ENCODE measurements at places on chromosomes 3 and 15.

DNA sequence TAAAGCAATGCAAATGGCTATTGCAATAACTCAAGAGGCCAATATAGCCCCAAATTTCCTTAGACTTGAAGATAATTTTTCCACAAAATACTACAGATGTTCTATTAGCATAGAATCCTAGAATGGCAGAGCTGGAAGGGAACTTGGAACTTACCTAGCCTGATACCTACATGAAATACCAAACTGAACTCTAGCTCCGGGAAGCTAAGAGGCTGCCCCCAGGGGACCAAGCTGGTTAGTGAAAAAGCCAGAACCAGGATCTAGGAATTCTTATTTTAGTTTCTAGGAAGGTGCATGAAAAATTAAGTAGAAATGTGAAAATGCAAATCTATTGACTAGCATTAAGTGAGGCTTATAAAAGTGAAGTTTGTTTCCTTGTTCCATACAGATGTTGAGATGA is 256.0 kb upstream of the CBLB start:
- no peak for DNase-seq

GRCh38 chr3:61463191-61463590 is 98.2 kb upstream of the PTPRG start:
- DNase-seq = no peak

- DNase-seq = no peak
Observed at GRCh38 chr3:99952306-99952705, 134.6 kb downstream of the CMSS1 start.

- DNase-seq = no peak
Observed at GRCh38 chr3:98726084-98726483, 37.1 kb upstream of the ST3GAL6 start.

DNA sequence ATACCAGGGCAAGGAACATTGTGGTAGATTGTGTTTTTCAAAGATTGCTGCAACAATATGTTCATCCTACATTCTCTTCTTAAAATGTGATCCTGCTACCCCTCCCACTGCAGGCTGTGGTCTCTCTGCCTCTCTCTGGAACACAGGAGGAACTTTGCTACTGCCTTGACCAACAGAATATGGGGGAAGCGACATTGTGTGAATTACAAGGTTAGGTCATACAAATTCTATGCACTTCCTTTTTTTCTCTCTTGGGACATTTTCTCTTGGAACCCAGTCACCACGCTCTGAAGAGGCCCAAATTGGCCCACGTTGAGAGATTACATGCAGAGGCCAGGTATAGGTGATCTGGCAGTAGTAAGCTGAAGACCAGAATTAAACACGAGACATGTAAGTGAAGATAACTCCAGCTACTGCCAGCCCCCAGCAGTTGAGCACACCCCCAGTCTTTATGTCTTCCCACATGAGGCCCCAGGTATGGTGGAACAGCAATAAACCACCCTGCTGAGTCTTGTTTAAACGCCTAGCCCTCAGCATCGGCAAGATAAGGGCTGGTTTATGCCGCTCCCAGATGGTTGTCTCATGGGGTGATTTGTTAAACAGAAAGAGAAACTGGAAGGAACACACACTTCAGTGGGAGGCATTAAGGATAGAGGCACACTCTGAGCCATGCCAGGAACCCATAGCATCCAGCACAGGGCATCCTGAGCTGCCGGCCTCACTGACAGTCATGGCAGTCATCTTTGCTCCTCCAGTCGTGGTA is 59.9 kb downstream of the FAM43A start:
- no peak for DNase-seq

GRCh38 chr15:33152502-33153109 is 41.9 kb downstream of the FMN1 start:
- DNase-seq = no peak

- DNase-seq = no peak
Observed at GRCh38 chr3:145017959-145018358, 1046.3 kb downstream of the DIPK2A start.

GRCh38 chr3:124593442-124593829 is 136.8 kb upstream of the UMPS start:
- no peak for DNase-seq
